Activated T-cell treated with anti-CD3 and anti-CD28 coated beads for 4 hours (primary cell): ENCODE measurements at places on chromosomes 2 and 18.

DNA sequence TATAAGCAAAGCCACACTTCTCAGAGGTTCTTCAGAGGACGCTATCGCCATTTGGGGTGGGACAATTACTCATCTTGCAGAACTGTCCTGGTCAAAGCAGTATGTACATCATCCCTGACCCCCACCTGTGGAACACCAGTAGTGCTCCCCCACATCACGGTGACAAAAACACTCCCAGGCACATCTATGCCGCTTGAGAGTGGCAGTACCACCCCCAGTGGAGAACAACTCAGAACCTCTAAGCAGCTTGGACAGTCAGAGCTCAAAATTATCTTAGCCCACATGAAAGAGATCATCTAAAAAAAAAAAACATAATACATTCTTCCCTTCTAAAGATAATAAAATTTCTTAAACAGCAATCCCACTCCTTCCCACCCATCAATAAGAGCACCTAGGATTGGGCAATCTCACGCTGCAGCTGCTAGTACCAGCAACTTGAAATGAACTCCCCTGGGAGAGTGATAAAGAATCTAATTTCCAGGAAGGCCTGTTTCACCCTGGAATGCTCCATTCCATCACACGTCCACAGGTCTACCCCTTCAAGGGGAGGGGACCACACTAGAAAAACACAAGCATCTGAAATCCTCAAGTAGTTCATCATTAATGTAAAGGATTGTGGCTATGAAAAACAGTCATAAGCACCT is 31.7 kb downstream of the LRP2 start:
- no peak for DNase-seq

- DNase-seq = no peak
Observed at GRCh38 chr2:108971661-108972566, 17.1 kb downstream of the EDAR start.

DNA sequence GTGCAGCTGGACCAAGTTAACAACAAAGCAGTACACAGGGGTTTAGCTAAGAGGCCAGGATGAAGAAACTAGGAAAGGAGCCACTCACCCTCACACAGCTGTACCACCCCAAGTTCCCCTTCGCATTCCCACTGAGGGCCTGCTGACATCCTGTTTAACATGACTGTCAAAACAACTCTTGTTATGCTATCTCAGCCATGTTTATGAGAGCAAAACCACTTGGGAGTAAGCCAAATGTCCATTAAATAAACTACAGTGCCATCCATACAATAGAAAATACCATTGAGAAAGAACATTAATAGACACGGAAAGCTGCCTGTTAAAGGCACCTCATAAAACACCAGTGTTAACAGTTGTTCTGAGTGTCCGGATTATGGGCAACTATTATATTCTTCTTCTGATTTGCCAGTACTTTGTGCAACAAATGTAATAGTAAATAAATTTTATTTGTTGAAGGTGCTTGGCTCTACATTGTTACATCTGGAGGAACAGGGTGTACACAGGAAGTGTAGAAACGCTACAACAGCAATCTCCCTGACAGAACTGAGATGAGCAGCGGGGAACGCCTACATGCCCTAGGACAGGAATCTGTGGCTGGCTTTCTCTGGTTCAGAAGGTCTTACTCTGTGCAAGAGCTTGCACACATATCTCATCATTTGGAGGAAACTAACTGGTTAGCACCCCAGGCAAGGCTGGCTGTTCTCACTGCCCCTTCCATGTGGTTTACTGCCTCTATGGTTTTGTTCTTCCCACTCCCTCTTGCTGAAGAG is 85.6 kb downstream of the EHD3 start:
- DNase-seq = no peak

DNA sequence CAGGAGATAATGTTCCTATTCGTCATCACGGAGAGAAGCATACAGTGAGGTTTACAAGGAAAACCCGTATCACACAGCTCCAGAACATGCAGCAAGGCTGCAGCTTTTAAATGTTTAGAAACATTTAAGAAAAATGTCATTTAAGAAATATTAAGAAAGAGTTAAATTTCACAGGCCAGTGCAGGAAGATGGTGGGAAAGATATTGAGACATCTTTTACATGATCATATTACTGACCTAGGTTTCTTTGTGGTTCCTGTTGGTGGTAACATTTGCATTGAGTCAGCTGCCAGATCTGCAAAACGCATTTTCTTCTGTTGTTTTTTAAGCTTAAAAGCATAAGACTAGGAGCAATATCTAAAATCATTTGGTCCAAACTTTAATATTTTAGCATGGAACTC is 44.9 kb downstream of the CPO start:
- DNase-seq = no peak

- no peak for DNase-seq
Observed at GRCh38 chr2:80573950-80574349, 269.4 kb upstream of the LRRTM1 start.

GRCh38 chr2:10085043-10085667 is 4.9 kb upstream of the CYS1 start:
- no peak for DNase-seq

DNA sequence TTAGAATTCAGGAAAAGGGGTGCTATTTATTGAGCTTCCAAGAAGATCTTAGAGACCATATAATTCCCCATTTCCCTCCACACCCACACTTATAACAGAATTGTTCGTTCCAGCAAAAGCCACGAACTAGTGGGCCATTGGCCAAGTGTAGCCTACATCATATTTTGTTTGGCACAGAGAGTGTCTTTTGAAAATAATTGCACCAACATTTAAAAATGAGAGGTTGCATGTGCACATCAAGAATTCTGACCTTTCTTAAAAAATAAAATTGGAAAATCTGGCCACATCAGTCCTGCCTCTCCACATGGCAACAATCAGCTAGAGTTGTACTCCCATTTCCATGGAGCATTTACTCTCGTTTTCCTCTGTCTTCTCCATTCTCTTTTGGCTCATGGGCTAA is 655.5 kb upstream of the FANCL start:
- DNase-seq = no peak

DNA sequence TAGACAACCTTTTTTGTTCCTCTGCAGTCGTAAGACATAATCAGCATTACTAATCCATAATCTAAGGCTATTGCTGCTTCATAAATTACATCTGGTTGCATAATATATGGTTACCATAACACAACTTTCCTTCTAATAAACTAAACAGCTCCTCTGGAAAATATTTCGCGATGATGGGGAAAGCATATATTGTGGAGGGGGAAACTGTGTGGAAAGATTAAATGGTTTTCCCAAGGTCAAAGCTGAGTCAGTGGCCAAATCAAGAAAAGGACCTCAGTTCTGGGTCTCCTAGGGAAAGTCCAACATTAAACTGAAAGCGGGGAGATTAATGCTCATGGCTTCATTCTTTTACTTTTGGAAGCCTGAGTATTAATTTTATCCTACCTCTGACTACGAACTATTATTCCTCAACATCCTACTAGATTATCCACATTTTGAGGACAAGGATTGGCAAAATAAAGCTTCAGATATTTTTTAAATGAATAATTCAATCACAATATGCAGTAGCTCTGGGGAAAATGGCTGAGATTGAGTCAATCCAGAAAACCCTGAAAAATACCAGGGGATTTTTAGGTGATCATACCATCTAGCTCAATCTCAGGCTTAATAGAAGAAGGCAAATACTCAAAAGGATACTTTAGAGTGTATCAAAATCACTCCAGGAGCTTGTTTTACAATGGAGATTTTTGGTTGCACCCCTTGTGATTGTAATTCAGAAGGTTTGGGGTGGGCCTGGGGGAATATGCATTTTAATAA is 33.8 kb upstream of the STK17B start:
- DNase-seq = no peak

- no peak for DNase-seq
Observed at GRCh38 chr2:75375646-75376582, 176.6 kb upstream of the TACR1 start.

DNA sequence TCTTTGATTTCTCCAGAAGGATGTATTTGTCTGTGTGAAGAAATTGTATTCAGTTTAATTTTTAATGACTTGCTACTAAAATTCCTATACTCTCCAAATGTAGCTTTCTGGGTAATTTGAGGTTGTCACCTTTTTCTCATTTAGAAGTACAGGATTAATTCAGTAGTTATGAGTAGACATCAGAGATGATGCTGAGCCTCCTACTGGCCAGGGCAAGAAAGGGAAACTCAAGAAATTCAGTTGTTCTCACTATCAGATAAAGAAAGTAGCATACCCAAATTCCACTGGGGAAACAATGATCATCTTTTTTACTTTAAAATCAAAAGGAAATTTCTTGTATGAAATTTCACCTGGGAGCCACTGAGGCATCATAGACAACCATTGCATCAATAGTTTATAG is 199.4 kb downstream of the SATB2 start:
- no peak for DNase-seq

- DNase-seq = no peak
Observed at GRCh38 chr2:225399504-225399903, at the start of gene NYAP2. Gene NYAP2, plus strand, starts transcription at chr2:225399710. Its CDS starts 9,171 bp downstream, at chr2:225408881.

GRCh38 chr18:49861659-49862058 is 48.3 kb upstream of the ACAA2 start:
- DNase-seq = no peak

DNA sequence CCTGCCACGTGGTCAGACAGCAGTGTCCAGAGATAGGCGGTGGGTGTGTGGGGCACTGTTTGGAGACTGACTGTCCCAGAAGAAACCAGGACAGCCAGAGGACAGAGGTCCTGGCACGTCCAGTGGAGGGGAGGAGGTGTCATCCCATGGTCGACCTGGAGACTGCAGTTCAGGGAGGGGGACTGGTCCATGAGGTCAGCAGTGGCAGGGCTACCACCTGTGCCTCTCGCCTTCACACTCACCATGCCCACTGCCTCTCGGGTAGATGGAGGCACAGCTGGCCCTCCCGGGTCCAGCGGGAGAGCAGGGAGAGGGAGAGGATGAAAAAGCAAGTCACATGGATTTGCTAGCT is 53.9 kb downstream of the INHBB start:
- DNase-seq = no peak

DNA sequence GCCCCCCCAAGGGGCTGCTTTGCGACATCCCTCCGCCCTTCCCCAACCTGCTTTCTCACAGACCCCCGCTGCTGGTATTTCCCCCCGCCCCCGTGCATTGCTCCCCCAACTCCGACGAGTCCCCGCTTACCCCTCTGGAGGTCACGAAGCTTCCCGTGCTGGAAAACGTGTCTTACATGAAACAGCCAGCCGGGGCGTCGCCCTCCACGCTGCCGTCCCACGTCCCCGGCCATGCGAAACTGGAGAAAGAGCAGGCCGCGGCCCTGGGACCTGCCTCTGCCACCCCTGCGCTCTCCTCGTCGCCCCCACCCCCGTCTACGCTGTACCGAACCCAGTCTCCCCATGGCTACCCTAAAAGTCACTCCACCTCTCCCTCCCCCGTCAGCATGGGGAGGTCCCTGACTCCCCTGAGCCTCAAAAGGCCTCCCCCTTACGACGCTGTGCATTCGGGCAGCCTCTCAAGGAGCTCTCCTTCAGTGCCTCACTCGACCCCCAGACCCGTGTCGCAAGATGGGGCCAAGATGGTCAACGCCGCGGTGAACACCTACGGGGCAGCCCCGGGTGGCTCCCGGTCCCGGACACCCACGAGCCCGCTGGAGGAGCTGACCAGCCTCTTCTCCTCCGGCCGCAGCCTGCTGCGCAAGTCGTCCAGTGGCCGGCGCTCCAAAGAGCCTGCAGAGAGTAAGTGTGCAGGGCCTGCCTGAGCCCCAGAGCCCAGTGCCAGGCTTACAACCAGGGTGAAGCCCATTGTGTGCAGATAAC is 183.0 kb downstream of the NYAP2 start:
- DNase-seq = no peak

DNA sequence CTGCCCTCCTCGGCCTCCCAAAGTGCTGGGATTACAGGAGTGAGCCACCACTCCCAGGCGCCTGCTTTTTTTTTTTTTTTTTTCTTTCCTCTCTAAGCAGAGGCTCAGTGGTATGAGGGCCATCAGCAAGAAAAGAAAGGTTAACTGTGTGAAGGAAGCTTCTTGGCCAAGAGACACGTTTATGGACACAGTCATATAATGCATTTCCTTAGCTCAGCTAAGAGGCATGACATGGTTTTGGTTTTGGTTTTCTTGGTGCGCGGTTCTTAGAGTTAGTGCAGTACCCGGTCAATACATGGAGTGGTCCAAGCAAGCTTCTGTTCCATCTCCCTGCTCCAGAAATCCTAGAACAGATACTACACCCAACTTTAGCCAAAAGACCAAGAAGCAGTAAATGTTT is 42.6 kb downstream of the RALBP1 start:
- no peak for DNase-seq

DNA sequence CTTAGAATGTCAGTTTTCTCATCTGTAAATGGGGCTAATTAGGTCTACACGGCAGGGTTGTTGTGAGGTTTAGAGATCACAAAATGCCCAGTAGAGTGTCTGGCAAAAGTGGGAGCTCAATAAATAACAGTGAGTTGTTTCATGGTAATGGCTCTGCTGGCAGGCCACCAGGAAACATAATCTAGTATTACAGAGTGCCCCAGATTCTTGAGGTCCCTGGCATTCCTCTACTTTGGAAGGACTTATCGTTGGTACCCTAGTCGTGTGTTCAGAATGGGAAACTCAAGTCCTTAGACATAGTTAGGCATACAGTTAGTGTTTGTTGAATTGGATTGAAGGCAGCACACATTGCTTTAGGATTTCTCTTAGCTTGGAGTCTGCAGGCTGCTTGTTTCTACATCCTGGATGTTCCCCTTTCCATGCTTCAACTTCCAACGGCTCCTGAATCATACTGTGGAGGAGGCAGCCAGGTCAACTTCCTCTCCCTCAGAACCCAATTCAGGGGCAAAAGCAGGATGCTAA is 161.5 kb upstream of the FOSL2 start:
- no peak for DNase-seq

- DNase-seq = no peak
Observed at GRCh38 chr2:11710632-11711353, 35.6 kb upstream of the LPIN1 start.

DNA sequence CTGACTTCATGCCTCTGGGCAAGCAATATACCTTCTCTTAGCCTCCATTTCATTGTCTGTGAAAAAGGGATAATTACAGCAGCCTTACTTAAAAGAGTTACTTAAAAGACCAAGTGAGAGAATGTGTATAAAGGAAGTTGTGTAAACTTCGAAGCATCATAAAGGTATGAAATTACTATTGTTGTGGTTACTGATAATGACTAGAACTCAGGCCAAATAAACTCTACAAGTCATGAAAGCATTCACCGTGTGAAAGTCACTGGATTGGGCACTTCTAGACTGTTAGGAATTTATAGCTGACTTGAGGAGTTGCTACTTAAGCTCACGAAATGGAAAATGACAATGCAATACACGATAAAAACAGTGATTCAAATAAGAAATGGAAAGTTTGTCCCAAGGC is 67.4 kb upstream of the HAAO start:
- DNase-seq = no peak

GRCh38 chr2:96085541-96086355 is 30.6 kb downstream of the ADRA2B start:
- DNase-seq = no peak

- peak; percentile 66 for DNase-seq
Observed at GRCh38 chr2:237427769-237428506, 14.0 kb upstream of the COL6A3 start.

DNA sequence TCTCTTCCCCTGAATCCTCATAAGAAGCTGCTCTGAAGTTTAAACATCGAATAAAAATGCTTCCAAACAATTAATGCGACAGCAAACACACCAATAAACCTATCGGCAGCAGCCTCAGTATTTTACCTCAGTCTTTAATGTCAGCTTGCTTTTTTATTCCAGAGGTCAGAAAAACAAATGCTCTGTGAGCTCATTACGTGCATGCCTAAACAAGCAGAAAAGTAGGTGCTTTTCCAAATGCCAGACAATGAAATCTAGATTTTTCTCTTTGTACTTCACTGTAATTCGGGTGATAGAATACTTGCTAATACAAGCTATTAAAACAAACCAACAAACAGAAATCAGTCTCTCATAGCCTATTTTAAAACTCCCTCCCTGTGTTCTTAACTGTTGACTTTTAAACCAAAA is 381.5 kb downstream of the NRXN1 start:
- no peak for DNase-seq

GRCh38 chr2:48851161-48851560 is 95.6 kb upstream of the LHCGR start:
- no peak for DNase-seq
